CD8-positive, alpha-beta memory T cell (primary cell): ENCODE measurements at places on chromosomes 2 and 18.

- no peak for DNase-seq
These were observed 30.6 kb upstream of the EPC2 start for GRCh38 chr2:148614014-148614321.

GRCh38 chr2:234873828-234874173, 78.0 kb upstream of the SH3BP4 start:
- no peak for DNase-seq

- no peak for DNase-seq
These were observed 40.4 kb upstream of the NETO1 start for GRCh38 chr18:72908181-72908580.

DNA sequence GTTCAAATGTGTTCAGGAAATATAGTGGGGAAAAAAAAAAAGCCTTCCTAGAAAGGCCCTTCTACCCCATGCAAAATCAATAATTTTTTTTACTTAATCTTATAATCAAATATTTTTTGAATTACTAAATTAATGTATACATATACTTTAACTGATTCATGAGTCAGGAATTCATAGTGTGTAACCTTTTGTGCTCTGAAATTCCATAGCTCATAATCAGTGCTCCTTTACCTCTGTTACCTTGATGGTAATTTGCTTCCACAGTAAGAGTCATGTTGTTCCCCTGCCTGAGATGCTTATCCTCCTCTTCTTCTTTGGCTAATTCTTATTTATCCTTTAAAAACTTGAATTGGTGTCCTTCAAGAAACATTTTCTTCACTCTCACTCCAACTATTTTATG, 414.2 kb downstream of the THSD7B start:
- no peak for DNase-seq

GRCh38 chr2:112793449-112793978, 9.2 kb upstream of the IL1A start:
- no peak for DNase-seq

DNA sequence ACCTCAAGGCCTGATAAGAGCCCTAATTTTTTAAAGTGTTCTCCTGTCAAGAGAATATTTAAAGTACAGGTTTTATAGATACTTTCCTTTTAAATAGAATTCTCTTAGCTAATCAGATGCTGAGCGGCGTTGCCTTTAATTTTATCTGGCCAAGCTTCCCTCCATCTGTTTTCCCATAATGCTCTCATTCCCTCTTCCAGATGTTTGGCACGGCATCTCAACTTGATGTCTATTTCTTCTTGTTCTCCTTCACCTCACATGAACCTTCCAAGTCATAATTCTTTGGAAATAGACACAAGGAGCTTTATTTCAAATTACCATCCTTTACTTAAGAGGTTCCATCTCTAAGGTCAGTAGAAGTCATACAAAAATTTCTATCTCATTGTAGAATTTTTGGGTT, 76.1 kb upstream of the CPO start:
- DNase-seq = no peak

GRCh38 chr2:2787301-2787907, 456.3 kb upstream of the MYT1L start:
- DNase-seq = no peak

GRCh38 chr2:195360242-195360641, 296.8 kb upstream of the SLC39A10 start:
- no peak for DNase-seq

GRCh38 chr18:6652098-6652497, 77.4 kb upstream of the ARHGAP28 start:
- no peak for DNase-seq

DNA sequence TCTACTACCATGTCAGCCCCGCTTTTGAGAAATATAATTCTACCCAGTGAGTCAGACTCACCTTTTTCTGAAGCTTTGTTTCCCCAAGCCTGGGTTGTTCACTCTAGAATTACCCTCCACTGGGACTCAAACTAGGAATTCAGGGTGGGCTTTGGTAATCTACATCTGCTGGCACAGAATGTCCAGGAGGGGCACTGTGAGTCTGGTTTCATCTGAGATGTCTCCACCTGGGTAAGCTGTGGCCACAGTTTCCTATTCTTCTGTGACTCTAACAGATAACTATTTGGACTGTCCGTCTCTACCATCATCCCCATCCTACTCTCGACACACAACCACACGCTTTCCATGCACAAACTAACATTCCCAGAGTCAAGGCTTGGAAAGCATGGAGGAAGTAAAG, 457.2 kb downstream of the STK39 start:
- DNase-seq = no peak

- DNase-seq = no peak
These were observed 77.7 kb downstream of the THADA start for GRCh38 chr2:43518181-43518580.

DNA sequence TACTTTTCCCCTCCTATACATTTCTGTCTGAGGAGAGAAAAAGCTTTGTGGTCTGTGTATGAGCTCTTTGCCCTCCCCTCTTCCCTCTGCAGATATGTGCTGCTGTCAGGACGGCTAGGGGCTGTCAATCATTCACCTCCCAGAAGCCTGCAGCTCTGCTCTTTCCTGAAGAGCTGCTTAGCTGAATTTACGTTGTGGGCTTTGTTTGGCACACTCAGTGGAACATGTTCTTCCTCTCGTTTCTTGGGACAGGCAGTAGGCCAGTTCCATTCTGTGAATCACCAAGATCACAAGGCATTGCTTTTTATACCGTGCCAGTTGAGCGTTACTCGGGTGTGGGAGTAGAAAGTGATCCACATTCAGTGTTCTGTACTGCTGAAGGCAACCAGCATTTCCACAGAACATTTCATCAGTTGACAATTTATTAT, 136.7 kb downstream of the LAMA3 start:
- no peak for DNase-seq

DNA sequence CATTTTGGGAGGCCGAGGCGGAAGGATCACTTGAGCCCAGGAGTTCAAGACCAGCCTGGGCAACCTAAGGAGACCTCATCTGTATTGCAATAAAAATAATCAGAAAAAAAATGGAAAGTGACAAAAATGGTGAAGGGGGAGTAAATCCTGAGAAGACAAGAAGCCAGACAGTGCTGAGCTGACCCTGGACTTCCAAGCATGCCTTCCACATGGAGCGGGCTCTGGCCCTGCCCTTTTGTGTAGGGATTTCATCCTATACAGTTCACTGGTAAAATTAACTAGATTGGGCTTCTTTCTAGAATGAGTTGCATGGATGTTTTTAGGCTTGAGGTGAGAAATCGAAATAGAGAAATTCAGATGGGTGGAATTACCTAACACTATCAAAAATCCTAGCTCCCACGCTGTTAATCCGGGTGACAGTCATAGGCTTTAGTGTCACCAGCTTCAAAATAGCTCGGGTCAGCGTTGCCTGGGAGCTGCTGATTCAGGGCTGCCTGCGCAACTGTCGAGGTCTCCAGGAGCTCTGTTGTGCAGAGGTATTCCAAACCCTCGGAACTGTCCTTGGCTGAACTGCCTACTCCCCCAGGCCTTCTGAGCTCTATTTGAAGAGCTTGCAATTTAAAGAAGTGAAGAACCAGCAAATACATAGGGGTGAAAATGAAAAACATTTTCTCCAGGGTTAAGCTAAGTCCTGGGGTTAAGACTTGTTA, 21.5 kb upstream of the ZNF532 start:
- no peak for DNase-seq

- no peak for DNase-seq
These were observed 173.5 kb upstream of the EPB41L3 start for GRCh38 chr18:5717256-5717655.

- no peak for DNase-seq
These were observed 40.6 kb upstream of the RTTN start for GRCh38 chr18:70246061-70246466.

DNA sequence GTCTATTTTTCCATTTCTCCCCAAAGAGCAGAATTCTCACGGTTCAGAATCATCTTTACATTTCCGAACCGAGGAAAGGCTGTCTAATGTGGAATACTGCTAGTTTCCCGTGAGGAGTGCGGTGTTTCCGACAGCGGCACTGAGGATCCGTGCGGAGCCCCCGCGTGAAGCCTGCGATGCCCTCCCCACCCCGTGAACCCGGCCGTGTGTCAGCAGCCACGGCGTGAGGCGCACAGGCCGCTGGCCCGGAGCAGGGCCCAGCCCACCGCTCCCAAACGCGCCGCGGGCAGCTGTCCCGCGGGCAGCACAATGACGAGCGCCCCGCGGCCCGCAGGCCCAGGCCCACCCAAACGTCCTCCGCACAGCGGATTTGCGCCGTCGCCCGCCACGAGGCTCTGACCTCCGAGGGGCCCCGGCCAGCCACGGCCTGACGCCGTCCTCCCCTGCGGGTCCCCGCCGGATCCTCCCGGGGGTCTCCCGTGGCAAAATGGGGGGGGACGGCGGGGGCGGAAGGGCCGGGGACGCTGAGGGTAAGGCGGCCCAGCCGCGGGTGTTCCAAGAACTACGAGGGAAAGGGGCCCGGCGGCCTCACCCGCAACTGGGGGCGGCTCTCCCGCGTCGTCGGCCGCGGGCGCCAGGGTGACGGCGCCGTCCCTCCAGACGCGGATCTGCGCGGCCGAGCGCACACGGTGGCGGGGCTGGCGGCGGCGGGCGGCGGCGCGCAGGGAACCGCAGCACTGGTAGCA, 796 bp downstream of the SPIRE1 start:
- DNase-seq = peak; percentile 2

GRCh38 chr18:13266218-13267100, 47.9 kb downstream of the LDLRAD4 start:
- no peak for DNase-seq

GRCh38 chr2:102029405-102029804, 37.6 kb downstream of the IL1R2 start:
- no peak for DNase-seq

- no peak for DNase-seq
These were observed 91.1 kb upstream of the ANKRD30BL start for GRCh38 chr2:132252894-132253264.

DNA sequence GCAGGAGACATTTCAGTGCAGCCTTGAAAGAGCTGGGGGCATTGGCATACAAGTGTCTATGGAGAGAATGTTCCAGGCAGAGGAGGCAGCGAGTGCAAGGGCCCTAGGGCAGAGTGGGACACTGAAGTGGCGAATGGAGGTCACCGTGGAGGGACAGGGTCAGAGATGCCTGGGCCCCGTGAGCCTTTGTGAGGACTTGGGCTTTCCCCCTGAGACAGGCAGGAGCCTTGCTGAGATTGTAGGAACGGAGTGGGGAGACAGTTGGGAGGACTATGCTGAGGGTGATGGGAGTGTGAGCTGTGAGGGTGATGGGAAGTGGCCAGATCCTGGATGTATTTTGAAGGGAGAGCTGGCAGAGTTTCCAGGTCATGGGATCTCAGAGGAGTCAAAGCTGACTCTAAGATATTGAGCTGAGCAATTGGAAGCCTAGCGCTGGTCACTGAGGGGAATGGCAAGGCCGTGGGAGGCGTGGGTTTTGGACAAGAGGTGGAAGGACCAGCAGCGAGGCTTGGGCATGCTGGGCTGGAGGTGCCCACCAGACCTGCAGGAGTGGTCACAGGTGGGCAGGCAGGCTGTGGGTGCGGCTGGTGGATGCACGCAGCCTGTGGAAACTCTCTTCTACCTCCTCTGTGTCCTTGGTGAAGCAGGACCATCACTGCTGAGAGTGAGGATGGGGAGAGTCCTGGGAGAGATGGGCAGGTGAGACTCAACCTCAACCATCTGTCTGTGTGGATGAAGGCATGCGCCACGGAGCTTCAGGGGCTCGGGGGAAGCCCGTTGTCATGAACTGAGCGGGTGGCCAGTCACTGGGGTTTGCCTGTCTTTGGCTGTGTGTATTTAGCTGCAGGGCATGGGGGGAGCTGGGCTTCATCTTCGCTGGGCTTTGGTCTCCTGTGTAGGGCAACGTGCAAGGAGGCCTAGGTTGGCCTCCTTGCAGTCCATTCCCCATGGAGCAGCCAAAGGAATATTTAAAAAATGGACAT, 241.2 kb upstream of the HS6ST1 start:
- DNase-seq = no peak

DNA sequence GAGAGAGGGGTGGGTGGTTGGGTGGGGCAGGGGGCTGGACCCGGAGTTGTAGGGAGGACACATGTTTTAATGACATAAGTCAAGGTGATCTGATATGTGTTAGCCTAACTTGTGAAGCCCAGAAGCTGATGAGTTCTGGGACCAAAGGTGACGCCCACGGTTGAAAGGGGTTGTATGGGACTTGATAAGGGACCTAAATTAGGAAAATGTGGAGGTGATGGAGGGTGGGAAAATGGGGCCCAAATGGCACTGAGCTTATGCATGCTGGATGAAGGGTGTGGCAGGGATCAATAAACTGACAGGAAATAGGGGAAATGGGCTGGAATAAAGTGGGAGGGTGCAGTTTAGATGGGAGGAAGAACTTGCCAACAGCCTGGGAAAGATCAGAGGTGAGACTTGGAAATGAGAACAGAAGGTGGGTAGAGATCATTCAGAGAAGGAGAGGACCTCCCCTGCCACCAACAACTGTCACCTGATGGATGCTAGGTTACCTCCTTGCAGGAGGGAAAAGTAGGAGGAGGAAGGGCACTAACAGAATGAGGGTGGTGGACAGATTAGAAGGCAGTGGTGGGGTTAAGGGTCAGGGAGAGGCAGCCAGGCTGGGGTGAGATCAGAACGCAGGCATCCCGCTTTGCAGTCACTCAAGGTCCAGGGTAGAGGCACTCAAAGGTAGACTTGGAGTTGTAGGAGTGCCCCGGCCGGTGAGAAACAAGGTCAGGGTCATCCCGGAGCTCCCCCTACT, 15.3 kb downstream of the WNT10A start:
- DNase-seq = no peak

DNA sequence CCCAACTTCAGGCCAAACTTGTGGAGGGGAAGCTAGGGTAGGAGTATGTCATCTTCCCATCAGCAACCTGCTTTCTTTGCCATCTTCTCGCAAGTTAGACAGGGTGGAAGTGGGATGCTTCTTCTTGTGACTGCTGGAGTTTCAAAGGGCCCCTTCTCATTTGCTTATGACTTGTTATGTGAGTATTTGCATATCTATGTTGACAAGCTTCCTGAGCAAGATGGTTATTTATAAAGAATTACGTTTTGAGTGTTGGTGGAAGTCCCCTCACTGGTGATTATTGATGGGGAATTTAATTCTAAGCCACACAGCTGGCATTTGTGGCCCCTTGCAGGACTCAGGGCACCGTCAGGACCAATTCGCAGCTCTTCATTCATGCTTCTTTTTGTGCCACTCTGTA, 791.0 kb downstream of the LRRTM4 start:
- no peak for DNase-seq

DNA sequence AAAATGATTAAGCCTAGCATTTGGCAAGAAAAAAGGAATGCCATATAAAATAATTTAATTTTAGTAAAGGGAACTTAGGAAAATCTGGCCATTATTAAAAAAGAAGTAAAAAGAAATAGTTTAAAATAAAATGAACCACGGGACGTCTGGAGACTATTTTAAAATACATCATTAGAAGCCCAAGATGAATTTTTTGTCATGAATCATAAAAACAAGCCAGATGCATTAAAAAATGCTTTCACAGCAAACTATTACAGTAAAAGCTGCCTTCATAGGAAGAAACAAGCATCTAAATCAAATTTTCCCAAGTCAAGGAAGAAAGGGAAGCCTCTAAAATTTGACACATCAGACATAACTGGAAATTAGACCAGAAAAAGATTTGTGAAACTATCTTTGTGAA, 33.0 kb downstream of the COL5A2 start:
- no peak for DNase-seq

GRCh38 chr2:18663861-18664260, 74.5 kb upstream of the NT5C1B start:
- no peak for DNase-seq

GRCh38 chr18:61713502-61713901, 179.3 kb downstream of the RNF152 start:
- no peak for DNase-seq
